ENCODE measurements at places on chromosomes 13 and 19.

DNA sequence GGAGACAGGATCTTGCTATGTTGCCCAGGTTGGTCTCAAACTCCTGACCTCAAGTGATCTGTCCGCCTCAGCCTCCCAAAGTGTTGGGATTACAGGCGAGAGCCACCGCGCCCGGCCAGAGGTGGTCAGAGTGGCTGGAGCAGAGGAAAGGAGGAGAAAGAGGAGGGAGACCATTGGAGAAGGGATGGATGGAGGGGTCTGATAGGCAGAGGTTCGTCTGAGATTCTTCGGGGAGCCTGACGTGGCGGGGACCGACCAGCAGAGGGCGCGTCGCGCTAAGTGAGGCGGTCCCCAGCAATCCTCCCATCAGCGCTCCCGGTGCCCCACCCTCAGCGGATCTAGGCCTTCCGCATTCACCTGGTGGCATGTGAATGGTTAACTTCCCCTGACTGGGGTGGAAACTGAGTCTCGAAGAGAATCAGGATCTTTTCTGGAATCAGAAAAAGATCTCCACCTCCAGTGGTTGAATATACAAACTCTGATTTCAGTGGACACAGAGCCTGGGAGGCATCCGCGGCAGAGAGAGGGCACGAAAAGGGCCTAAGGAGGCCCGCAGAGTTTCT is 8.8 kb downstream of the GTPBP3 start:
- DNase-seq = peak; percentile 69

DNA sequence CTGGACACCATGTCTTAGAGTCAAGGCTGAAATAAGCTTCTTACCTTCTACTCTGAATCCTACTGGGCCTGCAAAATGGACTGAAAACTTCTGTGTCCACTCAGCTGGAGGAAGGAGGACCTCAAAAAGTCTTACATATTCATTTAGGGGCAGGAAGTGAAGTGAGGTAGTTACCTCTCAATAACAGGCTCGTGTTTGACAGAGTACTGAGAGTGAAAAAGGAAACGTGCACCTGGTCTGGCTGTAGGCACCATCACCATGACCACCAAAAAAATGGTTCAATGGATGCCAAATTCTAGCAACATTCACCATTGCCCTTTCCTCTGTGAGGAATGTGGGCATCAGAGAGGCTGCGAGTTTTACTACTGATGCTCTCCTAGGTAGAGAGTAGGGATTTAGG is 176.2 kb downstream of the RFC3 start:
- DNase-seq = no peak

GRCh38 chr13:59318320-59318930 is 845.3 kb downstream of the DIAPH3 start:
- DNase-seq = peak; percentile 72

DNA sequence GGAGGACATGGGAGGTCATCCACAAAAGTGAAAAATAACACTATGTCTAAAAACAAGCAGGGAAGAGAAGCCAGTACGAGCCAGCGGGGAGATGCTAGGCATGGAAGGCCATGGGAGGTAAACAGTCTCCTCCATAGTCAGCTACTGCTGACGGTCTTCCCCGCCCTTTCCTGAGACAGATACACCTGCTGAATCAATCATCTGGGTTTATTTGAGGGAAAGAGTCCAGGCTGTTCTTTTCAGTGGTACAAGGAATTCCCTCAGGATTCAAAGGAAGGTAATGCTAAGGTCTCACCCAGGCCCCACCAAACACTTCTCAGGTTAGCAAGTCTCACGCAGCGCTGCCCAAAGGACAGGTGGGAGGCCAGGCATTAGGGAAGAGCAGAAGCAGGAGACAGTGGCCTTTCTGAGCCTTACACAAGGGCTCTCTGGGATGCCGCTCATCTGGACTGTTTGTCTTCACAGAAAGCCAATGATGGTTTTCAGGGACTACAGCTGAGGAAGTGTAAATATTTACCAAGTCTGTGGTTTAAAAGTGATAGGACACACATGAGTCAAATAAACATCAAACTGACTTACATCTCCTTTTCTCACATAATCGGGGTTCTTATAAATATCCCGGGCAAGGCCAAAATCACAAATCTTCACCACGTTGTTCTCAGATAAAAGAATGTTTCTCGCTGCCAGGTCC is 173.9 kb downstream of the FLT1 start:
- no peak for DNase-seq

- peak; percentile 8 for DNase-seq
Observed at GRCh38 chr13:47420020-47420419, 523.2 kb upstream of the HTR2A start.

All from hindlimb muscle (tissue), 1 donor.